ENCODE measurements at places on chromosomes 7 and 10. TPM values are rescaled to one million over a fixed set of nuclear protein-coding genes. Genes with fewer than 3 reads are reported as not detected.
A peak's percentile ranks its signal among the peaks of the same experiment; 100 is the strongest.

DNA sequence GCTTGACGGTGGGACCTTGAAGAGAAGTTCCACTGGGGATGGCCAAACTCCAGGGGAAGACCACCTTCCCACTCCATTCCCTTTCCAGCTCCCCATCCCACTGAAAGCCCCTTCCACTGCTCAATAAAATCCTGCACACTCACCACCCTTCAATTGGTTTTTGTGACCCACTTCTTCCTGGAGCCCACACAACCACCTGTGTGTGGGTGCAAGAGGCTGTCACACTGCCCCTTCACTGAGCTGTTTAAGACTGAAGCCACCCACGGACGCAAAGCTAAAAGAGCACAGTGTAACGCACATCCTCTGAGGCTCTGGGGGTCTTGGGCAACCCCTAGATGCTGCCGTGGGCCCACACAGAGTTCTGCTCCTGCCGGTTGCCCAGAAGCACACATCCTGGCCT, 12.8 kb upstream of the PITRM1 start:
- DNase-seq, result no peak

DNA sequence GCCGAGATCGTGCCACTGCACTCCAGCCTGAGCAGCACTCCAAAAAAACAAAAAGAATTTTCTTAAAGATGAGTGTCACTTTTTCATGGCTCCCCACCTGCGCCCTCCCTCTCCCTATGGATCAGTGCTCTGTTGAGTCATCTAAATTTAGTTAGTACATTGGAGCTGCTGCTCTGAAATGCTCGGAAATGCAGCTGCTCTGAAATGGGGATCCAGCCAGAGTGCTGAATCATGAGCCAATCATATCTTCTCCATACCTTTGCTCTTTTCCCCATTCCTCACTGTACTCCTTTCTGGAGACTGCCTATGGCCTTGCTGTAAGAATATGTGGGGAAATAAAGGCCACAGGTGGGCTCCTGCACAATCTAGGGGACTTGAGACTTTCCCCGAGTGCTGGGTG, 188.8 kb downstream of the ZNF438 start:
- no peak for DNase-seq

- no peak for DNase-seq
These were observed 43.9 kb downstream of the APBB1IP start for GRCh38 chr10:26481914-26482550.

DNA sequence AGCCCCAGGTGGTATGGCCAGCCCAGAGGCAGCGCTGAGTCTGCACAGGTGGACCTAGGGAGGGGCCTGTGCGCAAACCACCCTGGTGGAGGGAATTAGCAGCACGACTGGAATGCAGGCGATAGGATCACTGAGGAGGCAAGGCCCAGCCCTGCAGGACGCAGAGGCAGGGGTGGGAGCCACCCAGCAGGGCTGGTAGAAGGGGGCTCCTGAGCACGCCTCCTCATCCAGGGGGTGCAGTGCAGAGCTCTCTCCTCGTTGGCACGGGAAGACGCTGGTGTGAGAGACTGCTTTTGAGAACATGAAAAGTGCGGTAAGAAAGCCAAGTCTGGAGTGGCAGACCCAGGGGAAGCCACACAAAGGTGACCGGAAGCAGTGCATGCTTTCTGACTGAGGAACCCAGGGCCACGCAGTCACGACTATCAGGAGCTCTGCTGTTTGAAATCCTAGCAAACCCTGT, 6.0 kb downstream of the FXYD4 start:
- DNase-seq, result no peak

- DNase-seq, result peak; percentile 28
These were observed 5.5 kb upstream of the OPN4 start for GRCh38 chr10:86648704-86649427.

DNA sequence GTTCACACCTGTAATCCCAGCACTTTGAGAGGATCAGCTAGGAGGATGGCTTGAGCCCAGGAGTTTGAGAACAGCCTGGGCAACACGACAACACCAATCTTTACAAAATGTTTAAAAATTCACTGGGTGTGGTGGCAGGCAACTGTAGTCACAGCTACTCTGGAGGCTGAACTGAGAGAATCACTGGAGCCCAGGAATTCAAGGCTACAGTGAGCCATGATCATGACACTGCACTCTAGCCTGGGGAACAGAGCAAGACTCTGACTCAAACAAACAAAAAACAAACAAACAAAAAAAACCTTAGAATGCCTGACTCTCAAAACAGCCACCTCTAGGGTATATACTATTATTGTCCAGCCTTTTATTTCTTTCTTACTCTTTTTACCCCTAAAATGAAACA, 56.5 kb upstream of the PAPSS2 start:
- DNase-seq, result no peak

DNA sequence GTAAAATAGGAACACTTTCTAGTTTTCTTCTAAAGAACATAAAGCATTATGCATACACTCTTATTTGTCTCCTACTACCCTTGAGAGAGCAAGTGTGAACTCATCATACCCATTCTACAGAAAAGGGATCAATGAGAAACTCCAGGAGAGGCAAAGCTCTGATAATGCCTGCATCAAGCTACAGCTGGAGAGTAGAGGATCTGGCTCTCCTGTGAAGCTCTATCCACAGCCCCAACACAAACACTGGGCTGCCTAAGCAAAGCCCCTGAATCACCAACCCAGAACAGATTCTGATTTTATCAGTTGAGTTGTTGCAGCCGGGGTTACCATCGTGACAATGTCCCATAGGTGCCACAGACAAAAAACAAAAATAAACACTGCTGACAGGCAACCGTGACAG, 74.9 kb downstream of the NUDCD3 start:
- no peak for DNase-seq

DNA sequence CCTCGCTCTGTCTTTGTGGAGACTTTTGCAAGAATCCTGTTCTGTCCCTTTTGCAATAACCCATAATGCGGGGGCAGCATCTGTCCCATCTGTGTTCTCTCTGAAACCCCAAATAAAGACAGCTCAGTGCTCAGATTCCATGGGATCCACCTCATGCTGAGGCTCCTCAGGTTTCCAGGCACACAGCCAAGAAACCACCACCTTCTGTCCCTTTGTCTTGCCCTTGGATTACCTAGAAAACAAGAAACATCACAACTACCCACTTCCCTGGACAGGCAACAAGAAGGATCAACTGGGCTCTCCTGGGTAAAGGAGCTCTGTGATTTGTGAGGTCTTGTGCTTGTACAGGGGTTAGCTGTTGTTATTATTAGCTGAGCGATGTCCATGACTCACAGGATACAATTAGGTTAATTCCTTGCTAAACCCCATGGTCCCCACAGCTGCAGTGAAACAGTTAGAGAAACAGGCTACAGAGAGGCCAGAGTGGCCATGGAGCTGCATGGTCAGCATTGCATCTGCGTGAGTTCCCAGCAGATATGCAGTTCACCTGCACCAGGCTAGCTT, 50.2 kb downstream of the CXCL12 start:
- DNase-seq, result no peak

DNA sequence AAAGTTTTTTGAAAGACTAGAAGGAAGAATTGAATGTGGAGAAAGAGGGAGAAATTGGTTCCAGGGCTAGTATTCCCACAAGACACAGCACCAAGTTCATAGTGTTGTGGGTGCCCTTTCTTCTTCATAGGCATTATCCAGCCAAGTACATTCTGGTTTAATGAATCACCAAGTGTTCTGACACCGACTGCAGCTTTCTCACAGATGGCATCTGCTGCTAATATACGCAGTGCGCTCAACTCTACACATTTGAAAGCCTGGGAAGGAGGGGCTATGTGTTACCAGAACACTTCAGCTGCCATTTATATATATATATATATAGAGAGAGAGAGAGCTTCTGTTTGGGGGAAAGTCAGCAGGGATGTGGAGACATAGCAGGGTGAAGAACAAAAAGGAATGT, 1168.4 kb downstream of the GATA3 start:
- DNase-seq, result no peak

- DNase-seq, result no peak
These were observed 11.5 kb downstream of the EBF3 start for GRCh38 chr10:129952378-129953118.

DNA sequence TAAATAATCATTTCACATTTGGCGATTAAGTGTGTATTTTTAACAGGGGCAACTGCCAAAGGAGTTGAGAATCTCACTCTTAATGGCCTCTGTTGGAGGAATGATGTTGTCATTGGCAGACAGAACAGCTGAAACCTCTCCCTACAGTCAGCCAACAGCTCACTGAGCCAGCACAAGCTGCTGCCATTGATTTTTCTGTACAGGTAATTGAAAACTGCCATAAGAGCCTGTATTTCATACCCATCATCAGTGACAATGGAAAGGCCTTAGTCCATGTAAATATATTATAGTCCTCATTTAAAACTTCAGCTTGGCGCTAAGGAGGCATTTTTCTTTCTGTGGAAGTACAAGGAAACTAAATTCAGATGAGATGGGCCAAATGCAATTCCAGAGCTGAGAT, 28.1 kb upstream of the PTN start:
- DNase-seq, result no peak

- no peak for DNase-seq
These were observed 95.3 kb downstream of the SEM1 start for GRCh38 chr7:96614154-96614867.

DNA sequence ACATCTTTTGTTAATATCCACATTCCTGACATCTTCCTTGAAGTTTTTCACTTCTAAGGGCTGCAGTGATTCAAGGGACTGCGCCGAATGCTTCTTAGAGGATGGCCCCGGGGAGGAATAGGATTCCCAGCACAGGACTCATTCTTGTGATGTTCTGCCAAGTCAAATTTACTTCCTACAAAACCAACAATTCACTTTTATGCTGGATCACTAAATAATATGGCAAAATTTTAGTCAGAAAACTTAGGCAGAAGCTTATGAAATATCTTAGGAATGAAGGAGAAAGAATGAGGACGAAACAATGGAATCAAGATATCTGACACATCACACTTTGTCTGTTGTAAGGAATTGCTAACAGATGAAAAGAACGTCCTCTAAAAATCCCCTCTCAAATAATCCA, 151.5 kb downstream of the JAZF1 start:
- no peak for DNase-seq

- DNase-seq, result no peak
These were observed 58.2 kb upstream of the ZRANB1 start for GRCh38 chr10:124883510-124884321.

GRCh38 chr10:80201608-80202141, 3.7 kb downstream of the ANXA11 start:
- no peak for DNase-seq

DNA sequence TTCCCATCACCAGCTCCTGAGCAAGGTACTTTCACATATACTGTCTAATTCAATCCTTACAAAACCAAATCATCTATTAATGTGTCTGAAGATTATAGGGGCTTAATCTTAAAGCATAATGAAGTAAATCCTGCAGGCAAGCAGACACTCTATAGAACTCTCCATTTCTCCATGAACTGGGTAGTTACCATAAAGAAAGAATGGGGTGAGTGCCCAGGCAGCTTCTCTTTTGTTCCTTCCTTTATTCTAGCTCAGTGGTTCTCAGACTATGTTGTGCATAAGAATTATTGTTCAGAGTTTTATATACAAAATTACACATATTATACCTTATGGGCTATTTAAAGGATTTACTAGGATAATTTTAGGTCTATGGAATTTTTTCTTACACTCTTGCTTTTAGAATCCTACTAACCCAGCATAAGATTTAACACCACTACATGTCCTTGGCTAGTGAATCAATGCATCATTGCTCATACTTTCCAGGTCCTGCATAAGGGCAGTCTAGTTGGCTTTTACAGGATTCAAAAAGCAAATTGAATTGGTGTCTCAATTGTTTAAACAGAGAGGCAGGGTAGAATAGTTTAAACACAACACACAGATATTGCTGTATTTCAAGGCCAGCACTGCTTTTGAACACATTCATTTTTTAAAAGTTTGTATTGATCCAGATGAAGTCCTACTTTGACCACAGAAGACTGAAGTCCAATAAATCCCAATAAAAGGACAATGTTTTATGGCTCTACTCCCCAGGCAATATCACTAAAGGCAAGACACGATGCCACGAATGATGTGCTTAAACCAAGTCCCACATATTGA, 12.9 kb downstream of the SGCE start:
- DNase-seq, result no peak

DNA sequence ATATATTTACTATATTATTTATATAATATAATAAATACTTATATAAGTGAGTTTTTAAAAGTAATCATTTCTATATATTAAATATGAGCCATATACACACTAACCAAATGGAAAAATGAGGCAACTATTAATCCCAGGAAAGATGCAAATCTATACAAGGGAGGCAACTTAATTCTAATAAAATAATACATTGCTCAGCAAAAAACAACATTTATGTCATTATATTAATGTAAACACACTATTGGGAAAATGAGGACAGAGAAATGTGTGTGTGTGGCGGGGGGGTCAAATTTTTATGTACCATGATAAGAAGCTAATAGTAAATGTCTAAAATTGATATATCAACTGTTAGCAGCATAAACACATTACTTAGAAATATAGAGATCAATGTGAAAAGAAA, 23.3 kb upstream of the DGKI start:
- no peak for DNase-seq

- DNase-seq, result no peak
These were observed 19.0 kb downstream of the ADCYAP1R1 start for GRCh38 chr7:31070991-31071644.

DNA sequence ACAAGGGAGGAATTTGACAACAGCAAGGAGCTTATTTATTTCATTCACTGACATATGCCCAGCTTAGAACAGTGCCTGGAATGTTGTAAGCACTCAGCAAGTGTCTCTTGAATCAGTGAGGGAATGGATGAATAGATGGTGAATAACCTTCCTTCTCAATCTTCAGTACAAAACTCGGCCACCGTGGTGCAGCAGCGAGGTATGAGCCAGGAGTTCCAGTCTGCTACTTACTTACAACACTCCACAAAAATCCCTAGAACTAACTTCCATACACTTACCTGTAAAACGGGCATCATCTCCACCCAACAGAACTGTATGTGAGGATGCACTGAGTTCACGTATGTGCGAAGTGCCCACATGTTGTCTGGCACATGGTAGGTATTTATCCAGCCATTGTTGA, 237.4 kb downstream of the WDR11 start:
- no peak for DNase-seq

The TBX20 gene
- total RNA-seq, result 0.75 TPM

The NUTM2E gene
- total RNA-seq, result not detected

The LRRC4 gene
- 2.7 TPM for total RNA-seq

The CRPPA gene
- total RNA-seq, result 2.3 TPM

The RARRES2 gene
- total RNA-seq, result 149 TPM

The CYP26C1 gene
- total RNA-seq, result 0.09 TPM

The TRIM8 gene
- total RNA-seq, result 39.5 TPM

The HABP2 gene
- total RNA-seq, result 247 TPM

The NUPR2 gene
- not detected for total RNA-seq

The GOLGA7B gene
- total RNA-seq, result 0.59 TPM

The KLLN gene
- total RNA-seq, result 0.17 TPM

All from liver (tissue), 10 donors.